ENCODE measurements at places on chromosomes 13 and 19.

GRCh38 chr13:73924607-73925006 lies 209.6 kb downstream of the KLF12 start:
- no peak for DNase-seq

GRCh38 chr13:94588541-94588940 lies 7.4 kb downstream of the TGDS start:
- no peak for DNase-seq

- no peak for DNase-seq
These were observed 47.4 kb downstream of the TNFRSF19 start for GRCh38 chr13:23617551-23618024.

DNA sequence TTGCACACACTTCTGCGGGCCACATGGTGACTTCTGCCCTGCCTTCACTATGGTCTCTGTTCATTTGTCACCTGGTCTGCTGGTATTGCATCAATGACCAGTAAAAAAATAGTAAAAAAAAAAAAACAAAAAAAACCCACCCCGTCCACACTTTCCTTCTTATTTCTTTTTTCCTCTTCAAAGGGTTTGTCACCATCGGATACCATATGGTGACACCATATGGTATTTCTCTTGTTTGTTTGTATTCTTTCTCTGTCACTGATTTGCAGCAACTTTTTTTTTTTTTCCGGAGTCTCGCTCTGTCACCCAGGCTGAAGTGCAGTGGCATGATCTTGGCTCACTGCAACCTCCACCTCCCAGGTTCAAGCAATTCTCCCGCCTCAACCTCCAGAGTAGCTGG lies 26.2 kb upstream of the OR7C2 start:
- DNase-seq, result no peak

DNA sequence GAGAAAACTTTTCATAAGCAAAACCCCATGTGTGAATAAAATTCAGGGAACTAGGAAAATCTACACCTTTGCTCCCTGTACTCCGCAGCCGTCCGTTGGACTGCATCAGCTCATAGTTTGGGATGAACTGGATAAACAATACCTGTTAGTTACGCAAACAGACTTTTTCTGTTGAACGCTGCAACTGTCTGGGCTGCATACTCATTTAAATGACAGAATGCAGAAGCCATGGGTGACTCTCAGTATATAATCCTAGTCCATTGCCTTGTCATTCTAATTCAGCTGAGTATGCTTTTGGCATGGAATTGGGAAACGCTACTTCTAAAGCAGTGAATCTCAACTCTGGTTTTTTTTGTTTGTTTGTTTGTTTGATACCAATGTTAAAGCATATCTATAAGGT lies 151.6 kb downstream of the SLITRK1 start:
- no peak for DNase-seq

- no peak for DNase-seq
These were observed 12.6 kb downstream of the SLC1A5 start for GRCh38 chr19:46775642-46776258.

DNA sequence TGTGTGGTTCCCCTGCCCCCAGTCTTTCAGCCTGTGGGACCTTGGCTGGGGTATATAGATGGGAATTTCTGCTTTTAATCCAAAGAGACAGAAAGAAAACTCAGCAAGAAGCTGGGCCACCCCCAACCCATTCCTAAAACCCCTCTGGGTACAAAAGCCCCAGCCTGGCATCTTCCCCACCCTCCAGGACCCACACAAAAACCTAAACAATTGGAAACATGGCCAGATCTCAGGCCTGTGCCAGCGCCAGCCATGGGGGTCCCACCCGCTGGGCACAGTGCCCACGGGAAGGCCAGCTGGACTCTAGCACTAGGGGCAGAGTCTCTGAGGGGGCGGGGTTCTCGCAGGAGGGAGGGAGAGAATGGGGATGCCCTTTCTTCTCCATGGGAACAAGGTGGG lies 8.6 kb downstream of the LYL1 start:
- no peak for DNase-seq

- DNase-seq, result peak; percentile 52
These were observed 13.6 kb upstream of the EPSTI1 start for GRCh38 chr13:43005460-43006236.

GRCh38 chr19:19119325-19120237 lies 18.7 kb downstream of the TMEM161A start:
- no peak for DNase-seq

- no peak for DNase-seq
These were observed 22.3 kb downstream of the PEPD start for GRCh38 chr19:33499248-33499647.

GRCh38 chr13:110161112-110161882 lies 145.7 kb downstream of the COL4A1 start:
- DNase-seq, result no peak

DNA sequence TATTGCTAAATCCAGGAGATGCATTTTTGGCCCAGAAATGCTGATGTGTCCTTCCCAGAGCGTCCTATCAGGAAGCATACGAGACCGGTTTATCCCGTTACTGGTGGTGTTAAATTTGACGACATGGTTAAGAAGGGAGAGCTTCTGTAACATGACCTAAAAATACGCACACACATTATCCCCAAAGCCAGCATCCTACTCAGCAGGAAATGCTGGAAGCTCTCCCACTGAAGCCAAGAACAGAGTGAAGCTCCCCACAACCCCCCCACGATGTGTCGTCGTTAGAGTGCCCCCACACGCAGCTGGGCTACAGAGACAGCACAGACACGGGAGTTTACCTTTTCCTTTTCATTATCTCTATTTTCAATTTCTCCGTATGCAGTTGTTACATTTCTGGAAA lies 45.1 kb upstream of the MCF2L start:
- DNase-seq, result no peak

GRCh38 chr19:6958791-6959190 lies 62.4 kb downstream of the MBD3L2B start:
- DNase-seq, result no peak

- DNase-seq, result peak; percentile 78
These were observed 10.4 kb downstream of the GJB2 start for GRCh38 chr13:20182231-20182846.

DNA sequence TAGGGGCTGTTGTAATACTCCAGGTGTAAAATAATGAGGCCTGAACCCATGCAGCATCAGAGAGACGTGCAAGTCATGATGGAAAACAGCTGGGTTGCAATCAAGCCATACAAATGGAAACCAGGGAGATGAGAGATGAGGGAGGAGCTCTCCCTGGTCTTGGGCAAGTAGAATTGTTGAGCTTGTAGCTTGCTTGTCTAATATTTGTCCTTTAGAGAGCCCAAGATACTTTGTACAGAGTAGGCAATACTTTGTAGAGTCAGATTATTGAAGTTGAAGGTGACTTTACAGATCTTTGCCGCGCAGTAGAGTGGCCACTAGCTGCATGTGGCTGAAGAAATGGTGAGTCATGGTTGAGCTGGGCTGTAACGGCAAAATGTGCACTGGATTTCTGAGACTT lies 8.3 kb downstream of the ATP8A2 start:
- DNase-seq, result no peak

DNA sequence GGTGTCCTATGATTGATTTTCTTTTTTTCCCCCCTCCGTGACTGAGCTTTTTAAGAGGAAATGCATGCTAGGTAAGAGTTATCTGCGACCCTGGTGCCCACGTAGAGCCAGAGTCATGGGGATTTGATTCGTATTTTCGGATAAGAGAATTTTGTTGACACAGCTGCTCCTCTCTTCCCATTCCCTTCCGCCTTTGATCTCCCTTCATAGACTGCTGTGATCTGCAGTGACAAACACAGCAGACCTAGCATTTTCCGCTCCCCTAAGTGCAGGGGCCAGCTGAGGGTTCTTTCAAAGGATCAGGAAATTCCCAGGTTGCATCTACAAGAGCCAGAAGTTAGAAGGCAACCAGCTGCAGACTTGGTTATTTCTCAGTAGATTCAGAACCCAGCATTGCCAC lies 70.5 kb downstream of the ZNF568 start:
- DNase-seq, result no peak

GRCh38 chr13:100773923-100774663 lies 99.5 kb upstream of the TMTC4 start:
- no peak for DNase-seq

GRCh38 chr13:70814684-70815083 lies 706.4 kb upstream of the KLHL1 start:
- no peak for DNase-seq

- peak; percentile 36 for DNase-seq
These were observed 940 bp upstream of the DCUN1D2 start for GRCh38 chr13:113491418-113491883.

- DNase-seq, result no peak
These were observed 12.8 kb downstream of the LTBP4 start for GRCh38 chr19:40613690-40614621.

DNA sequence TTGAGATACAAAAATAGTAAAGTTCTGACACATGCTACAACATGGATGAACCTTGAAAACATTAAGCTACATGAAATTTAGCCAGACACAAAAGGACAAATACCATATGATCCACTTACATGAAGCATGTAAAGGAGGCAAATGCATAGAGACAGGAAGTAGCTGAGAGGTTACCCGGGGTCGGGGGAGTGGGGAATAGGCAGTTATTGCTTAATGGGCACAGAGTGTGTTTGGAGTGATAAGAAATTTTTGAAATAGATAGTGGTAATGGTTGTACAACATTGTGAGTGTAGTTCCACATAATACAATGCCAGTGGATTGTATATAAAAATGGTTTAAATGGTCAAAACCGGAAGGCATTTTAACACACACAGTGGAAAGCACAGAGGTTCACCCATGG lies 4.3 kb downstream of the N4BP2L1 start:
- no peak for DNase-seq

GRCh38 chr13:53398051-53398450 lies 369.4 kb downstream of the OLFM4 start:
- no peak for DNase-seq

DNA sequence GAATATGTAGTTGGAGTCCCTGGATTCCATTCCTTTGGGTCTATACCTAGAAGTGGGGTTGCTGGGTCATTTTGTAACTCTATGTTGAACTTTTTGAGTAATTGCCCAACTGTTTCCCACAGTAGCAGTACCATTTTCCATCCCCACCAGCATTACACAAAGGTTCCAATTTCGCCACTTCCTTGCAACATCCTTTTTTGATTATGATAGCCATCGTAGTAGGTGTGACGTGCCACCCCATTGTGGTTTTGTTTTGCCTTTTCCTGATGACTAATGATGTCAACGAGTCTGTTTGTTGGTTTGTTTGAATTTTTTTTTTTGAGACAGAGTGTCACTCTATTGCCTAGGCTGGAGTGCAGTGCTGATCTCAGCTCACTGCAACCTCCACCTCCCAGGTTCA lies 3.3 kb upstream of the PEX11G start:
- peak; percentile 92 for DNase-seq

Measured in MCF 10A (cell line).